ENCODE measurements at places on chromosomes 6 and 20. TPM values are rescaled to one million over a fixed set of nuclear protein-coding genes. Genes with fewer than 3 reads are reported as not detected.

PHACTR3 gene
- total RNA-seq, result not detected

SALL4 gene
- total RNA-seq, result 0.51 TPM

PEX7 gene
- total RNA-seq, result 18.0 TPM

OXT gene
- total RNA-seq, result not detected

HLA-DMB gene
- total RNA-seq, result 0.83 TPM

ZBTB46 gene
- 4.5 TPM for total RNA-seq

BANF2 gene
- total RNA-seq, result not detected

All from fibroblast of lung (primary cell).